Pancreas (tissue), 10 donors: ENCODE measurements at places on chromosomes 2 and 18. TPM values are rescaled to one million over a fixed set of nuclear protein-coding genes. Genes with fewer than 3 reads are reported as not detected.

The FAP gene
- total RNA-seq: 4.9 TPM

The G6PC2 gene
- total RNA-seq: 33.7 TPM

The FMNL2 gene
- 8.1 TPM for total RNA-seq

The MAP3K19 gene
- not detected for total RNA-seq

The SMAD7 gene
- total RNA-seq: 11.2 TPM

The ATP6V1B1 gene
- total RNA-seq: 2.2 TPM

The CXCR2 gene
- not detected for total RNA-seq

The SIGLEC15 gene
- total RNA-seq: 0.19 TPM

The XPO1 gene
- total RNA-seq: 22.7 TPM

The ACVR1C gene
- total RNA-seq: 0.76 TPM

The TXNDC9 gene
- 6.7 TPM for total RNA-seq

The SNORC gene
- total RNA-seq: 1.5 TPM

The CCDC148 gene
- total RNA-seq: 1.3 TPM

The LYPD6B gene
- 3.0 TPM for total RNA-seq

The EVA1A gene
- 23.5 TPM for total RNA-seq

The LONRF2 gene
- total RNA-seq: 6.9 TPM

The KCNJ3 gene
- total RNA-seq: 0.66 TPM
